Osteoblast (primary cell): ENCODE measurements at places on chromosomes 6 and 20. TPM values are rescaled to one million over a fixed set of nuclear protein-coding genes. Genes with fewer than 3 reads are reported as not detected.

PARD6B gene
- total RNA-seq, result 0.72 and 0.88 TPM in 2 replicates

KIF25 gene
- total RNA-seq, result not detected in 2 replicates

ZNF831 gene
- not detected in 2 replicates for total RNA-seq

MED23 gene
- total RNA-seq, result 33.9 and 34.0 TPM in 2 replicates

FNDC11 gene
- under 0.01 TPM in 1 of 2 replicates, not detected in the other for total RNA-seq

TSBP1 gene
- total RNA-seq, result not detected in 2 replicates

SNPH gene
- total RNA-seq, result 9.4 and 10.0 TPM in 2 replicates

ZBTB46 gene
- under 0.01 and 0.36 TPM in 2 replicates for total RNA-seq

FOXC1 gene
- total RNA-seq, result 39.4 and 41.0 TPM in 2 replicates

RSPH3 gene
- total RNA-seq, result 8.3 and 10.3 TPM in 2 replicates

NTSR1 gene
- not detected in 2 replicates for total RNA-seq

ASIP gene
- not detected in 2 replicates for total RNA-seq

HCRTR2 gene
- under 0.01 TPM in 1 of 2 replicates, not detected in the other for total RNA-seq

EFCAB8 gene
- 1.4 TPM in 1 of 2 replicates, not detected in the other for total RNA-seq

APOM gene
- 1.1 and 1.2 TPM in 2 replicates for total RNA-seq

OPN5 gene
- under 0.01 TPM in 1 of 2 replicates, not detected in the other for total RNA-seq

CYP21A2 gene
- under 0.01 and 0.72 TPM in 2 replicates for total RNA-seq

POPDC3 gene
- 32.6 and 41.8 TPM in 2 replicates for total RNA-seq

DSE gene
- 193 and 229 TPM in 2 replicates for total RNA-seq

GGT7 gene
- total RNA-seq, result 10.0 and 12.7 TPM in 2 replicates

ECT2L gene
- total RNA-seq, result under 0.01 TPM in 1 of 2 replicates, not detected in the other

CST5 gene
- not detected in 2 replicates for total RNA-seq

BPIFB2 gene
- total RNA-seq, result not detected in 2 replicates

SNAP25 gene
- 1.8 TPM in 2 replicates for total RNA-seq

ADGRF5 gene
- total RNA-seq, result under 0.01 TPM in 2 replicates

BACH2 gene
- 3.6 and 4.4 TPM in 2 replicates for total RNA-seq

SLC35F1 gene
- under 0.01 TPM in 1 of 2 replicates, not detected in the other for total RNA-seq
